Endothelial cell (in vitro differentiated cells): ENCODE measurements at places on chromosomes 11 and 22.
A peak's percentile ranks its signal among the peaks of the same experiment; 100 is the strongest.

- H3K4me3 ChIP-seq: no peak overlapping the region
- H3K4me1 ChIP-seq: no peaks in the 10 kb centered on the region
- DNase-seq: no peak
- no peaks in the 10 kb centered on the region for H3K36me3 ChIP-seq
- peaks cover 4% of the 10 kb centered on the region for H3K27me3 ChIP-seq
These were observed 248.4 kb upstream of the B3GAT1 start for GRCh38 chr11:134660416-134660815.

GRCh38 chr11:64379817-64380709 is 21.1 kb downstream of the RPS6KA4 start:
- H3K27me3 ChIP-seq: peaks cover 2% of the 10 kb centered on the region

GRCh38 chr11:109043315-109043714 is 378.4 kb downstream of the DDX10 start:
- H3K27me3 ChIP-seq: no peaks in the 10 kb centered on the region
- H3K4me1 ChIP-seq: no peaks in the 10 kb centered on the region
- H3K36me3 ChIP-seq: no peaks in the 10 kb centered on the region
- no peak overlapping the region for H3K27ac ChIP-seq
- DNase-seq: no peak
- H3K4me3 ChIP-seq: no peak overlapping the region

GRCh38 chr22:24716602-24717001 is 57.9 kb downstream of the PIWIL3 start:
- DNase-seq: no peak
- H3K36me3 ChIP-seq: peaks cover 11% of the 10 kb centered on the region
- H3K27me3 ChIP-seq: no peaks in the 10 kb centered on the region
- H3K4me3 ChIP-seq: no peak overlapping the region
- H3K4me1 ChIP-seq: no peaks in the 10 kb centered on the region

DNA sequence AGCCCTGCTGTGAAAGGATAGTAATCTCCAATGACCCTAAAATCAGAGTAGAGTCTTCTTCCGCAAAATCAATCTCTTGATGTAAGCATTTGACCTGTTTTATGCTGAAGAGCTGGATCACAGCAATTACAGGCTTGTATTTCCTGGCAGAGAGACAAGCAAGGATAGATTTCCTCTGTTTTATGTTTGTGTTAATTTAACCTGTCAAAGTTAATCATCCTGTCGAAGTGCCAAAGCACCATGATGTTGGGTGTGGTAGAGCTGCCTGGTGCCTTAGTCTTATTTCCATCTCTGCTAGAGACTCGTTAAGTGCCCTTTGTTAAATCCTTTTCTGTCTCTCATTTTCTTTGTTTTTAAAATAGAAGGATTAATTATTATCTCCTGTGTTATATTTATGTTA is 248.1 kb downstream of the CNTN5 start:
- H3K4me1 ChIP-seq: no peaks in the 10 kb centered on the region
- H3K27me3 ChIP-seq: no peaks in the 10 kb centered on the region
- no peak overlapping the region for H3K27ac ChIP-seq
- H3K4me3 ChIP-seq: no peak overlapping the region
- H3K36me3 ChIP-seq: no peaks in the 10 kb centered on the region

DNA sequence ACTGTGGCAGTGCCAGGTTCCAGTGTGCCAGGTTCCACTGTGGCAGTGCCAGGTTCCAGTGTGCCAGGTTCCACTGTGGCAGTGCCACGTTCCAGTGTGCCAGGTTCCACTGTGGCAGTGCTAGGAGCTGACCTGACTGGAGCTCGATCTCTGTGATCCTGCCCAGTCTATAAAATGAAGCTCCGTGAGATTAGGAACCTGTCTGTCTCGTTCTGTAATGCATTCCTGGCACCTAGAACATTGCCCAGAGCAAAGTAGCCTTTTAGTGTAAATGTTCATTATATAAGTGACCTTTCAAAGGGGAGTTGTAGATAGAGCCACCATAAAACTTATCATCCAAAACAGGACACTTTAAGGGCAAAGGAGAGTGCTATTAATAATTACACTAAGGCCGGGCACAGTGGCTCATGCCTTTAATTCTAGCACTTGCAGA is 36.0 kb downstream of the ART5 start:
- H3K4me3 ChIP-seq: no peak overlapping the region
- no peak for DNase-seq
- H3K27ac ChIP-seq: no peak overlapping the region
- H3K36me3 ChIP-seq: no peaks in the 10 kb centered on the region

DNA sequence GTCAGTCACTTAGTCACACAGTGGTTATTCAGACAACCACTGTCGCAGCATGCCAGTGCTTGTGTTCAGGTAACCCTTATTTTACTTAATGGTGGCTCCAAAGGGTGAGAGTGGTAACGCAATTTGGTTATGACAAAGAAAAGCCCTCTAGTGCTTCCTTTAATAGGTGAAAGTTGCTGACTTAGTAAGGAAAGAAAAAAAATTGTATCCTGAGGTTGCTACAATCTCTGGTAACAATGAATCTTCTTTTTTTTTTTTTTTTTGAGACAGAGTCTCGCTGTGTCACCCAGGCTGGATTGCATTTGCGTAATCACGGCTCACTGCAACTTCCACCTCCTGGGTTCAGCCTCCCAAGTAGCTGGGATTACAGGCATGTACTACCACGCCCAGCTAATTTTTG is 64.5 kb downstream of the C11orf91 start:
- no peak overlapping the region for H3K27ac ChIP-seq
- DNase-seq: no peak
- peaks cover 3% of the 10 kb centered on the region for H3K4me1 ChIP-seq
- H3K36me3 ChIP-seq: peaks cover 15% of the 10 kb centered on the region

- DNase-seq: no peak
- no peak overlapping the region for H3K4me3 ChIP-seq
- H3K27me3 ChIP-seq: peaks cover 11% of the 10 kb centered on the region
- peaks cover 3% of the 10 kb centered on the region for H3K36me3 ChIP-seq
- peaks cover 11% of the 10 kb centered on the region for H3K4me1 ChIP-seq
These were observed 17.3 kb downstream of the MIF start for GRCh38 chr22:23911318-23911980.

DNA sequence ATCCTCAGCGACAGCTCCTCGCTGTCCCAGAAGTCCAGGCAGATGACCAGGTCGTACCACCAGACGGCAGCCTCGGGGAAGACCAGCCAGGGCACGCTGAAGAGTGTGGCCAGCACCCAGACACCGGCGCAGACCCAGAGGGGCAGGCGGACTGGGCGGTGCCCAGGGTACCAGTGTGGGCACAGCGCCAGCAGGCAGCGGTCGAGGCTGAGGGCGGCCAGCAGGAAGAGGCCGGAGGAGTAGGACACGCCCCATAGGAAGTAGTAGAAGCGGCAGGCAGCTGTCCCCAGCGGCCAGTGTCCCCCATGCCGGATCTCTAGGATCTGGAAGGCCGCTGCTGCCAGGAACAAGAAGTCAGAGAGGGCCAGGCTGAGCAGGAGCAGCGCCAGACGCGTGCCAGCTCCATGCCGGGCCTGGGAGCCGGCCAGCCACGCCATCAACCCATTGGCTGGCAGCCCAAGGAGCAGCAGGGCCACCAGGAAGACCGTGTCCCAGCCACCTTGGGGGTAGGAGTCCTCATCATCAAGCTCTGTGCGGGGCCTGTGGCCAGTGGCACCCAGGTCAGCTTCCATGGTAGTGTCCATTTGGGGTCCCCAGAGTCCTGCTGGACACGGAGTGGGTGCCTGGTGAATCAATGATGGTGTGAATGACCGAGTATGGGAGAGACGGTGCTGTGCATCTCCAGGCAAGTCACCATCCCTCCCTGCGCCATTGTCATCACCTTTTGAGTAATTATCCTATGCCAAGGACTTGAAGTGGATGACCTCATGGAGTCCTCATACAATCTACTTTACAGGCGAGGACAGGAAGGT is at the start of gene GPR152:
TSS of gene GPR152 (minus strand) at position 589 of the 812 bp plus-strand sequence. CDS start at position 584, 5 bp downstream.
- no peaks in the 10 kb centered on the region for H3K36me3 ChIP-seq
- H3K4me3 ChIP-seq: no peak within 1 kb of the TSS
- peaks cover 2% of the 10 kb centered on the region for H3K4me1 ChIP-seq
- peaks cover 9% of the 10 kb centered on the region for H3K27me3 ChIP-seq
- no peak within 1 kb of the TSS for H3K27ac ChIP-seq
- no peak for DNase-seq

GRCh38 chr11:11836676-11837231 is 5.0 kb upstream of the USP47 start:
- H3K4me1 ChIP-seq: peaks cover 3% of the 10 kb centered on the region
- H3K27ac ChIP-seq: no peak overlapping the region
- H3K27me3 ChIP-seq: peaks cover 2% of the 10 kb centered on the region
- no peak overlapping the region for H3K4me3 ChIP-seq
- DNase-seq: no peak

GRCh38 chr11:26127336-26127735 is 204.6 kb upstream of the ANO3 start:
- no peaks in the 10 kb centered on the region for H3K27me3 ChIP-seq
- no peaks in the 10 kb centered on the region for H3K36me3 ChIP-seq

GRCh38 chr11:8217926-8218325 is 45.8 kb downstream of the LMO1 start:
- peaks cover 11% of the 10 kb centered on the region for H3K27me3 ChIP-seq
- H3K36me3 ChIP-seq: no peaks in the 10 kb centered on the region
- peaks cover 16% of the 10 kb centered on the region for H3K4me1 ChIP-seq
- DNase-seq: no peak
- no peak overlapping the region for H3K27ac ChIP-seq

- no peak overlapping the region for H3K4me3 ChIP-seq
- no peak overlapping the region for H3K27ac ChIP-seq
- H3K36me3 ChIP-seq: no peaks in the 10 kb centered on the region
These were observed 17.2 kb upstream of the BMAL1 start for GRCh38 chr11:13260201-13260962.

DNA sequence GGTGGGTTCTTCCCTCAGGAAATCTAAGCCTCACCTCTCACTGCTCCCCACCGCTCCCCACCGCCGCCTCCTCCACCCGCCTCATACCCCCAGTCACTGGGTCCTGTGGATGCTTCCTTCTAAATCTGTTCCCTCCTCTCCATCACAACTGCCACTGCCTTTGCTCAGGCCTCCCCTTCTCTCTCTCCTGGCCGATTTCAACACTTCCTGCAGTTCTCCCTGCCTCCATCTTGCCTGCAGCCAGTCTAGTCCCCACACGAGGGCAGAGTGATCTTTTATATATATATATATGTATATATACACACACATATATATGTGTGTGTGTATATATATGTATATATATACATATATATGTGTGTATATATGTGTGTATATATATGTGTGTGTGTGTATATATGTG is 27.8 kb downstream of the CREB3L1 start:
- H3K36me3 ChIP-seq: peaks cover 6% of the 10 kb centered on the region
- no peak overlapping the region for H3K4me3 ChIP-seq
- no peak for DNase-seq
- no peaks in the 10 kb centered on the region for H3K27me3 ChIP-seq
- H3K4me1 ChIP-seq: no peaks in the 10 kb centered on the region

GRCh38 chr11:114262681-114263512 is 33.3 kb upstream of the NNMT start:
- H3K4me3 ChIP-seq: no peak overlapping the region
- no peaks in the 10 kb centered on the region for H3K36me3 ChIP-seq
- H3K27me3 ChIP-seq: no peaks in the 10 kb centered on the region
- H3K27ac ChIP-seq: no peak overlapping the region
- DNase-seq: peak; percentile 36
- H3K4me1 ChIP-seq: no peaks in the 10 kb centered on the region

- no peaks in the 10 kb centered on the region for H3K4me1 ChIP-seq
- no peak overlapping the region for H3K27ac ChIP-seq
- H3K36me3 ChIP-seq: peaks cover 2% of the 10 kb centered on the region
These were observed 37.0 kb upstream of the FTH1 start for GRCh38 chr11:62004473-62004872.

GRCh38 chr22:43561415-43562178 is 149.8 kb downstream of the MPPED1 start:
- H3K4me3 ChIP-seq: no peak overlapping the region
- H3K27me3 ChIP-seq: no peaks in the 10 kb centered on the region
- H3K36me3 ChIP-seq: no peaks in the 10 kb centered on the region
- H3K27ac ChIP-seq: no peak overlapping the region

GRCh38 chr11:111388842-111389241 is 9.8 kb upstream of the POU2AF1 start:
- DNase-seq: no peak
- H3K4me3 ChIP-seq: no peak overlapping the region

- peaks cover 2% of the 10 kb centered on the region for H3K27me3 ChIP-seq
- H3K36me3 ChIP-seq: peaks cover 7% of the 10 kb centered on the region
- no peak for DNase-seq
- no peak overlapping the region for H3K27ac ChIP-seq
- no peak overlapping the region for H3K4me3 ChIP-seq
These were observed 7.7 kb downstream of the CREB3L1 start for GRCh38 chr11:46285173-46285572.

- no peaks in the 10 kb centered on the region for H3K4me1 ChIP-seq
- H3K36me3 ChIP-seq: no peaks in the 10 kb centered on the region
- H3K4me3 ChIP-seq: no peak overlapping the region
- DNase-seq: no peak
- H3K27ac ChIP-seq: no peak overlapping the region
- H3K27me3 ChIP-seq: no peaks in the 10 kb centered on the region
These were observed 60.6 kb upstream of the HSD17B12 start for GRCh38 chr11:43619863-43620505.

- H3K27ac ChIP-seq: peak overlapping the region; percentile 59
- no peak for DNase-seq
- peak overlapping the region; percentile 44 for H3K4me3 ChIP-seq
- H3K27me3 ChIP-seq: peaks cover 20% of the 10 kb centered on the region
These were observed 4220.0 kb upstream of the OR11H1 start for GRCh38 chr22:11307998-11308397.

DNA sequence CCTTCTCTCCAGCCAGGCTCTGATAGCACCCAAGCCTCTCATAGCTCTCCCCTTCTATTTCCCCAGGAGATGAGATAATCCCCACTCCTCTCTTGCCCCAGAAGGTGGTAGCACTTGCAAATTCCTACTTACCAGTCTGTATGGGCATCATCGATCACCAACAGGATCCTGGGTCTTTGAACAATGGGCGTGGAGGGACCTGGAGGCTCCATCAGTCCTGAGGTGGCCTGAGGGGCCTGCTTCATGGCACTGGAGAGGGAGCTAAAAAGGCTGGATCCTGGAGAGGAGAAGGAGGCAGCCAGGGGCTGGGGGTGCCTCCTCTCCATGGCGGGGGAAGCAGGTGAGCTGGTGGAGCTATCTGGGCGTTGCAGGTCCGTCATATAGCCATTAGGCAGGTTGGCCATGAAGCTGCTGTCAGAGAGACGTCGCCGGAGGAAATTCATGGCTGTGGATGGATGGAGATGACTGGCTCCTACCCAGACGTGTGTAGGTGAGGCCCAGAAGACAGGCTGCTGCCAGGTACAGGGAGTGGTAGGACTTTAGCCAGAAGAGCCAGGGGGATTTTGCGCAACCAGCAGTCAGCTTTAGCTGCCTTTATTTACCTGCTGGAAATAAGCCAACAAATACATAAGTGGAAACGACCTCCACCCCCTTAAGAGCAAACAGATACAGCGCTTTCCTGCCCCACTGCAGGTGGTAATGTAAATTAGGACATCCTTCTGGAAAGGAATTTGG is 51.8 kb downstream of the SYN3 start:
- no peak overlapping the region for H3K4me3 ChIP-seq
- no peak for DNase-seq
- H3K27me3 ChIP-seq: peaks cover 2% of the 10 kb centered on the region

DNA sequence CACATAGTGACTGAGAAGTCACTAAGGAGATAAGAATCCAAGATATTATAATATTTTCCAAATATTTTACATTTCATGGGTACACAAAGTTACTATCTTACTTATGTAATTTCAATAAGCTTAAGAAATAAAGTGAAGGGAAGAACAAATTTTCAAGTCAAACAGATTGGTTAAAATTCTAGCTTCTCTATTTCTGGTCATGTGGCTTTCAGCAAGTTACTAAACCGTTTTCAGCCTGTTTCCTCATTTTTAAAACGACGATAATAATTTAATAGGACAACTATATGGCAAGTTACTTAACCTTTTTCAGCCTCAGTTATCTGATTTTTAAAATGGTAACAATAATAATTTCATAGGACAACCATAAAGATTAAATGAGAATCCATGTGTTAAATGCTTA is 15.6 kb downstream of the DCUN1D5 start:
- no peak overlapping the region for H3K4me3 ChIP-seq
- no peak overlapping the region for H3K27ac ChIP-seq
- peaks cover 13% of the 10 kb centered on the region for H3K36me3 ChIP-seq
- peaks cover 5% of the 10 kb centered on the region for H3K27me3 ChIP-seq
